Peyer's patch (tissue), 4 donors: ENCODE measurements at places on chromosomes 2 and 18. TPM values are rescaled to one million over a fixed set of nuclear protein-coding genes. Genes with fewer than 3 reads are reported as not detected.

- DNase-seq: no peak
Measured at GRCh38 chr2:109386004-109386695, 227.6 kb downstream of the SEPTIN10 start.

- DNase-seq: no peak
Measured at GRCh38 chr2:98140210-98140609, 53.2 kb downstream of the VWA3B start.

GRCh38 chr2:20141806-20142205 is 83.1 kb downstream of the SDC1 start:
- no peak for DNase-seq

- DNase-seq: peak; percentile 88
Measured at GRCh38 chr2:9336576-9337314, 86.6 kb downstream of the ITGB1BP1 start.

- DNase-seq: no peak
Measured at GRCh38 chr2:197813093-197813787, 8.8 kb downstream of the PLCL1 start.

GRCh38 chr2:118672571-118673158 is 174.8 kb downstream of the EN1 start:
- no peak for DNase-seq

DNA sequence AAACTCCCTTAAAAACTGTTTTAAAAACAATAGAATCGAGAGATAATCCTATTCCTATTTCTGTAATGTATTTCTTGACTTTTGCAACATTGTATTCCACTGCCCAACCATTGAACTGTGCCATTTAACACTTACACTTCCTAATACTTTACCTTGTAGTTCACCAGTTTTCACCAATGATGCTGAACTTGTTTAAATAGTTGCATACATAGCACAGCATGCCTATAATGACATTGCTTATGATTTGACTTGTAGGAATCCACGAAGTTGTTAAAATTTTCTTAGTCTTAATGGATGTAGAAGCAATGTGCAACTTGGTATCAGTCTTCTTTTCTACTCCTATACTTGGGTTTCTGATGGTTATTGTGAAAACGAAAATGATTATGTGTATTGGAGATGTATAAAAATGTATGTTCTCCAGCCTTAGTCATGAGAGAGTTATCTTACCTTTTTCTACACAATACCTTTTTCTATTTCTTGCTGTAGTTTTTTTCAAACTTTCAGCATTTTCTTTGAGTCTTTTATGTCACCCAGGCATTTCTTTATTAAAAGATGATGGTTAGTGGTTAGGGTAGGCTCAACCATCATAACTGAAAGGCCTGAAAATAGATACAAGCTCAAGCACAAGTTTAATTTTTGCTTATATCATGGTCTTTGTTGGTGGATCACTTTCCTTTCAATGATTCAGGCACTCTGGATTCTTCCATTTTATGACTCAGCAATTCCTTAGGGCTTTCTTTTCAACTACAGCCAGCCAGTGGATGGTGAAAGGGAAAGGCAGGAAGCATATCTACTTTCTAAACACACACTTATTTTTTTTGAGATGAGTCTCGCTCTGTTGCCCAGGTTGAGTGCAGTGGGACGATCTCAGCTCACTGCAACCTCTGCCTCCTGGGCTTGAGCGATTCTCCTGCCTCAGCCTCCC is 9.4 kb downstream of the GPD2 start:
- DNase-seq: no peak

DNA sequence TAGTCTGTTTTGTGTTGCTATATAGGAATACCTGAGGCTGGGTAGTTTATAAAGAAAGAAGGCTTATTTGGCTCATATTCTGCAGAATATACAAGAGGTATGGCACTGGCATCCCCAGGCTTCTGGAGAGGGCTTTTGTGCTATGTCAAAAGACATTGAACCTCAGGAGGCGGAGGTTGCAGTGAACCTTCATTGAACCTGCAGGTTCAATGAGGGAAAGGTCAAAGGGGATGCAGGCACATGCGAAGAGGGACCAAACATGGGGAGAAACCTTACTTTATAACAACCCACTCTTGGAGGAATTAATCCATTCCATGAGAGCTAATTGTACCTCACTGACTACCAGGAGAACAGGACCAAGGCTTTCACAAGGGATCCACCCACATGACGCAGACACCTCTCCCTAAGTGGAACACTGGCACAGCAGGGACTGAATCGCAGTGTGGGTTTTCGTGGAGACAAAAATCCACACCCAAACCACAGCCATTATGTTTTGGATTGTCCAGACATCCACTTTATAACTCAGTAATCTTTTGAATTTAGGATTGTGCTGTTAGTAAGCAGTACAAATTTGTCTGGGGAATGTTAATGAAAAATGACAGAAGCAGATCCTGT is 4.1 kb upstream of the SERPINB8 start:
- no peak for DNase-seq

DNA sequence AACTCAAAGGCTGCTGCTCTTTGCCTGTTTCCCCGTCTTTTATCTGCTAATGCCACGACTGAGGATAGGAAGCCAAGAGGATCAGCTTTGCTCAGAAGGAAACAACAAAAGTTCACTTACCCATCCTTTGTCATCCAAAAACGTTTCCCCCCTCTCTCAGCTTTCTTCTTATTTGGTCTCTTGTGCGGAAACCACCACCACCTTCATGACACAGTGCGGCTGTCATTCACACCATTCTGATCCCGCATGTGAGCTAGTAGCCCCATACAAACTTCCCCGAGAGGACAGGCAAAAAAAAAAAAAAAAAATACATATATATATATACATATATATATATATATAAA is 656 bp downstream of the LRRTM4 start:
- DNase-seq: no peak

The ONECUT2 gene
- total RNA-seq: not detected

The CNDP1 gene
- total RNA-seq: 0.53 TPM

The LDAH gene
- total RNA-seq: 14.4 TPM

The POTEI gene
- 0.53 TPM for total RNA-seq

The TMEM198 gene
- total RNA-seq: 6.6 TPM

The BOLL gene
- not detected for total RNA-seq

The MFSD2B gene
- total RNA-seq: not detected

The LBH gene
- 10.9 TPM for total RNA-seq
